Ureter (tissue), 1 donor: ENCODE measurements at places on chromosomes 11 and 22. TPM values are rescaled to one million over a fixed set of nuclear protein-coding genes. Genes with fewer than 3 reads are reported as not detected.

Gene ZDHHC13
- total RNA-seq: 44.1 TPM

Gene SIRT3
- 13.9 TPM for total RNA-seq

Gene NTM
- 9.9 TPM for total RNA-seq

Gene SPON1
- total RNA-seq: 37.1 TPM

Gene ZNF280B
- 1.5 TPM for total RNA-seq

Gene CHRM4
- not detected for total RNA-seq

Gene MRGPRE
- total RNA-seq: 0.81 TPM

Gene MTMR2
- total RNA-seq: 37.5 TPM

Gene PRDM10
- 10.3 TPM for total RNA-seq

Gene HTR3A
- total RNA-seq: not detected

Gene PGGHG
- total RNA-seq: 45.0 TPM

Gene PDGFD
- 3.4 TPM for total RNA-seq

Gene TSGA10IP
- total RNA-seq: 0.68 TPM

Gene EFCAB6
- total RNA-seq: 8.8 TPM

Gene OR52H1
- 0.73 TPM for total RNA-seq

Gene GPHA2
- total RNA-seq: not detected

Gene ROBO4
- total RNA-seq: 16.8 TPM

Gene OR52I2
- not detected for total RNA-seq

Gene PDXP
- total RNA-seq: 5.2 TPM

Gene TSKU
- 79.5 TPM for total RNA-seq

Gene APOL4
- total RNA-seq: 34.4 TPM

Gene NFRKB
- 32.7 TPM for total RNA-seq

Gene MS4A6A
- 51.1 TPM for total RNA-seq

Gene KCNE3
- total RNA-seq: 5.9 TPM

Gene C11orf86
- total RNA-seq: not detected

Gene DDB1
- total RNA-seq: 193 TPM

Gene SLC22A6
- not detected for total RNA-seq

Gene OR8I2
- total RNA-seq: not detected

Gene OR2AT4
- total RNA-seq: not detected

Gene PRDM11
- total RNA-seq: 35.3 TPM

Gene PHOX2A
- not detected for total RNA-seq

Gene COMT
- total RNA-seq: 202 TPM

Gene OR5AR1
- not detected for total RNA-seq

Gene MMP27
- not detected for total RNA-seq

Gene FUT4
- 6.6 TPM for total RNA-seq

Gene MEN1
- 18.7 TPM for total RNA-seq

Gene ELMOD1
- 0.39 TPM for total RNA-seq

Gene ROM1
- total RNA-seq: 5.4 TPM

Gene ADM2
- total RNA-seq: 4.6 TPM
